Activated CD4-positive, CD25-positive, alpha-beta regulatory T cell treated with anti-CD3 and anti-CD28 coated beads, Interleukin-2, amount 50 U/mL, for 72 hours (primary cell): ENCODE measurements at places on chromosomes 11 and 22.

DNA sequence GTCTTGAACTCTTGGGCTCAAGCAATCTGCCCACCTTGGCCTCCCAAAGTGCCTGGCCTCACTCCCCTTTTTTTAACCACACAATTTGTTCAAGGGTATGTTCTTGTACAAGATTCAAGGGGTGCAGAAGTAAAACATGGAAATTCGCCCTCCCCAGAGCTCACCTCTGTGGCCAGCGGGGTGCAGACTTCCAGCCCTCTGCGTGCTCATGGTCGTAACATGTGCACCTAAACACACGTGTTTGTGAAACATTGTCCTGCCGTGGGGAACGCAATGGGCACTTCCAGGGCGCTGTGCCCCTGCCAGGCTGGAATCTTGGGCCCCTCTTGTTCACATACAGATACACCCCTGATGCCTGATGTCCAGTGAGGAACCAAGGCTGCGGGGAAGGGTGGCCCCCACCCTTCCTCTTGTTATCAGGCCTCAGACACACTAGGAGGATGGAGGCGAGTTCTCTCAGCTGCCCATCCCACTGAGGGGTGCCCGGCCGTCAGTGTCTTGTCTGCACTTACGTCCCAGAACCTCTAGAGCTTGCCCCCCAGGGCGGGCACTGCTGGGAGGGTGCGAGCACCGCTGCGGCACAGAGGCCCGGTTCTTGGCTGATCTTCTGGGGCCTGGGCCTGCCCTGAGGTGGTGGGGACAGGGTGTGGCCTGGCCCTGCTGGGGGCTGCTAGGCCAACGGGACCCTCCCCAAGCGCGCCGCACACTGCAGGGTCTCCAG is 4.1 kb upstream of the EPS8L2 start:
- no peak for DNase-seq

DNA sequence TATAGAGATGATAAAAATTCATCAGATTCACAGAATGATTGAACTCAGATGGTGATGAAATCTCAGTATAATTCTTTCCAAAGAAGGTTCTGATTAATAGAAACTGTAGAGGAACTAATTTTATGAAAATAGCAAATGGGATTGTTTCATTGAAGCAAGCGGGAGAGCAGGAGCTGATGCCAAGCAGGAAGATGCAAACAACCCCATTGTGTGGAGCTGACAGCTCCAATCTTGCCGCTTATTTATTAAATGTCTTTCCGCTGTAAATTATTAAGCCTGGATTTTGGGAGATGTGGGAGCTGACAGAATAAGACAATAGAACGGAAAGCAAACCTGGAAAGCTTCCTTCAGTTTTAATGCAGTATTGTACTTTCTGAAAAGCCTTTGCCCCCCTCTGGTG is 6.0 kb upstream of the TMEM218 start:
- no peak for DNase-seq

GRCh38 chr11:27013781-27014361 is 20.0 kb downstream of the FIBIN start:
- no peak for DNase-seq

DNA sequence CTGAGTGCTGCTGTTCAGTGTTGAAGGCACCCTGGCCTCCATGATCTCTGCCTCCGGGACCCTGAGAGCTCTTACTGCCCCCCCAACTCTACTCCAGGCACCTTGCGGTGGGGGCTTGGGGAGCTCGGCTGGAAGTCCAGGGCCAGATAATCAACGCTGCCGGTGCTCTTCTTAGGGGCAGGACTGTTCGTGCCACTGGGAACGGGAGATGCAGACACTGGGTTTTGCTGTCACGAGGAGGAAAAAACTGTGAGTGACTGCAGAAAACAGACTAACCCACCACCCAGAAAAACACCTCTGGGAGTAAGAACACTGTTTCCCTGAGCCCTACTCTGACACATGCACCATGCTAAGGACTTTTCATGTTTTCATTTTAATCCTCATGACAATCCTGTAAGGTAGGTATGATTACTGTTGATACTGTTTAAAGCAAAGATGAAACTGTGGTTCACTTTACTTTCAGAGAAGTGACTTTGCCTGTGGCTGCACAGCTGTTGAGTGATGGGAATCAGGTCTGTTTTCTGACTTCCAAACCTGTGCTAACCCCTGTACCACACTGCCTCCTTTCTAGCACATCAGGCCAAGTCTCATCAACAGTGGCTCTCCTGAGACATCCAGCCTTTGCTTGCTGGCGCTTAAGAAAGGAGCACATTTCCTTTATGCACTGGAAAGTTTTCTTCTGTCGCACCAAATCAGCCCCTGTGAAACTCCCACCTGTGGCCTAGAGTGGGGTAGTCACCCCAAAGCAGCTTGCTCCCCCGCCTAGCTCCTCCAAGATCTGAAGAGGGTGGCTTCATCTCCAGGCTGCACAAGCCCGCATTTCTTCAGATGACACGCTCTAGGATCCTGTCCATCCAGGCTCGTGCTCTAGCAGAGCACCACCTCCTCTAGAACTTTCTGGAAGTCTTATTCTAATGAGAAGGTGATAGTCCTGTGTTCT is 31.8 kb downstream of the USP35 start:
- DNase-seq = no peak

DNA sequence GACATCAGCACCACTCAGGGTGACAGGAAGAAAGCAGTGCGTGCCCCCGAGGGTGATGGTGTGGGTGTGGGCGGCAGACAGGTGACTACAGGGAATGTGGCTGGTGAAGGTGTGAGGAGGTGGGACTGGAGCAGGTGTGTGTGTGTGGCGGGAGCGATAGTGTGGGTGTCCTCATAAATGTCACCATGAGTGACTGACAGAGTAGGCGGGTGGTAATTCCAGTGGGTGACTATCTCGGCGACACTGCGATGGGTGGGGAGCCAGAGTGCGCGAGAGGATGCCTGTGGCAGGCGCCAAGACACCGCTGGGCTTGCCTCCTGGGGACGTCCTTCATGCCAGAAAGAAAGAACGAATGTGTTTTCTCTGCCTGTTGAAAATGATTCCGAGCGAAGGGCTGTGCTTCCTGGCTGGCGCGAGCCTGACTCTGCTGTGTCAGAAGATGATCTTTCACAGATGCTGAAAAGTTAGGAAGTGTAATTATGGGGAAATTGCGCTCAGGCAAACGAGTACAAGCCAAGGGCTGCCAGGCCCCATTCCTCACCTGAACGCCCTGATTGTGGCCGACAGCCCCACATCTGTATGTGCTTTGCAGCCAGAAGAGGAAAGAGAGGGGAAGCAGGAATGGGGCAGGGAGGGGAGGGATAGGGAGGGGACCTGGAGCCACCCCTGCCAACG is 98.8 kb upstream of the CD82 start:
- no peak for DNase-seq
